Activated CD4-positive, alpha-beta T cell treated with anti-CD3 and anti-CD28 coated beads for 1 hour (primary cell): ENCODE measurements at places on chromosomes 6 and 20.

DNA sequence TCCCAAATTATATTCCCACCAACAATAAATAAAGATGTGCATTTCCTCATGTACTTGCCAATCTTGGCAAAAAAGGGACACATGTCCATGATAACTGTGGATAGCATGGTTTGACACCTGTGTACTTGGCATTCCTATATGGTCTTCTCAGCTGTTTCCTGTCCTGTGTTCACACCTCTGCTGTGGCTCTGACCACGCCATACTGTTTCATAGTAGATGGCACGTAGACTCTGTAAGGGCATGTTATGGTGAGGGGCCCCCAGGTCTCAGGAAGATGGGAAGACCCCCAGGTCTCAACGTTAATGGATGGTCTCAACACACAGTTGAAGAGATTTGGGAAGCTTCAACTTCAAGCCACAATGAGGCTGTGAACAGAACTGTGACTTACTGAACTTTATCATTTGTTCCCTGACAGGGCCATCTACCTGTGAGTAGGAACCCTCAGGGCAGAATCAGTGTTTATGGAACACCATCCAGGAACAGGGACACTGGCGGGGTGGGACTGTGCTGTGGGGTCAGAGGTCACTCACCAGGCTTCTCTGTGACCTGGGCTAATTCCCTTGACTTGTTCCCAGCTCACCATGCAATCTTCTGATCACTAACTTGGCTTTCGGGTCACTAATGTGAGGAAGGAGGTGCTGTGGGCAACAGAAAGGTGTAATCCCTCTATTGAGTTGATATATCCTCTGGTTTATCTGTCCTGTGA lies 11.8 kb downstream of the ZBTB24 start:
- no peak for DNase-seq

DNA sequence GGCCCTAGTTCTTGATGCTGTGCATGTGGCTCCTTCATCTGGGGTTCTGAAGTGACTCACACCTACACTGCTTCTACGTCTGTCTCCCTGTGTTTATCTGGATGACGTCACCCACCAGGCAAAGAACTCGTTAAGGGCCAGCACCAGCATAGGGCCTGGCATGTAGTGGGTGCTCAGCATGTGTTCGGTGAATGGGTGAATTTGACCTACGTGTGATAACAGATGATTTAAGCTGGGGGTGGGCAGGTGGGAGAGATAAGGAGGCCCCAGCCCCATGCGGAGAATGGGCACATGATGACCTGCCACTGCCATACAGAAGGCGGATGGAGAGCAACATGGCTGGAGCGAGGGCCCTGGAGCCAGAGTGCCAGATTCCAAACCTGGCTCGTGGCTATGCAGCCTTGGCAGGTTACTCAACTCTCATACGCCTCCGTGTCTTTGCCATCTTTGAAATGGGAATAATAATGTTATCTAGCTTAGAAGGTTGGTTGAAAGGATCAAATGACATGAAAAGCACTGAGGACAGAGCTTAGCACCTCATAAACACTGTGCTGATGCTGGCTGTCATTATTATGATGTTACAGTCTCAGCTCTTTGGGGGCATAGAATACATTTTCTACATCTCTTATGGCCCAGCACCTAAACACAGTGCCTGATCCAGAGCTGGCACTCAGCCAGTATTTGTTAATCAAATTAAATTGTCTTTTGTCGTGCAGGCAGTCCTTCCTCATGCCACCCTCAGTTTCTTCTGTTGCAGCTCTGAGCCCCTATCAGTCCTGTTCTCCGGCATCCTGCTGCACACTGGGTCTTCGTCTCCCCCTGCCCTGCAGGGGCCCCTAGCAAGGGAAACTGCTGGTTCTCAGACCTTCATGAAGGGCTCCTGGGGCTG lies 39.6 kb downstream of the VEGFA start:
- no peak for DNase-seq

DNA sequence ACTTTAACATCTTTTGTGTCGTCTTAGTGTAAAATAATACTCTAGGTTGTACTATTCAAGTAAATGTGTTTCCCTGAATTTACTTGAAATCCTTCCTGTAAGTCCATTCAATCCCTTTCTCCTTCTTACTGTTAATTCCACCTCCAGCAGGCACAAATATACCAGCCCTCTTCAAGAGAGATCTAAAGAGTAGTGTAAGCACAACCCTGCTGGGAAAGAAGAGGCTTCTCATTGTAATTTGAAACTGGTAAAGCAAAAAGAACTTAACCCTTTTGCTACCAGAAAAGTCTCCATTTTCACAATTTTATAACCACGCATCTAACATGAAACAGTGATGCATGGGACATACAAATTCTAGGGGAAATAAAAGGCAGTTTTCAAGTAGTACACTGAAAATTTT lies at the start of gene BMP5:
Gene BMP5 (minus strand): TSS at position 191 of the 400 bp plus-strand sequence. CDS start 725 bp downstream, outside the sequence.
- no peak for DNase-seq

- no peak for DNase-seq
Measured at GRCh38 chr6:168915242-168915641, 338.4 kb downstream of the THBS2 start.

- no peak for DNase-seq
Measured at GRCh38 chr20:52569201-52569600, 377.6 kb upstream of the ZFP64 start.

DNA sequence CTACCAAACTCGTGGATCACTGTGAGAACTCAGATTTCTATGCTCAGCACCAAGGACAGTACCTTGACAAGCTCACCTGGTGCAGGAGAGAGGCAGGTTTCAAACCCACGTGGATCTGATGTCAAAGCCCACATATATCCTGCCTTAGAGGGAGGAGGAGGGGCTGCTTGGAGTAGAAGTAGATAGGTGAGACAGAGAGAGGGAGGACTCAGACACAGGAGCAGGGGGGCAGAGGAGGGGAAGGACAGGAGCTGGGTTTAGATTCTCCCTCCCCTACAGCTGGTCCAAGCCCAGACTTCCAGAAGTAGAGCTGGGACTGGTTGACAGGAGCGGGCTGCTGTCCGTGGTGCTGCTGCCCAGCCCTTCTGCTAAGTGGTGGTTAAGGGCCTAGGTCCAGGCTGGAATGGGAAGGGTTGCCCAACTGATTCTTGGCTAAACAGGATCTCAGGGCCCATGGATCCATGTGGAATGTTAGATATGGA lies 77.5 kb downstream of the CDH22 start:
- DNase-seq, result no peak

- DNase-seq, result no peak
Measured at GRCh38 chr6:154122195-154122925, 83.3 kb downstream of the OPRM1 start.

DNA sequence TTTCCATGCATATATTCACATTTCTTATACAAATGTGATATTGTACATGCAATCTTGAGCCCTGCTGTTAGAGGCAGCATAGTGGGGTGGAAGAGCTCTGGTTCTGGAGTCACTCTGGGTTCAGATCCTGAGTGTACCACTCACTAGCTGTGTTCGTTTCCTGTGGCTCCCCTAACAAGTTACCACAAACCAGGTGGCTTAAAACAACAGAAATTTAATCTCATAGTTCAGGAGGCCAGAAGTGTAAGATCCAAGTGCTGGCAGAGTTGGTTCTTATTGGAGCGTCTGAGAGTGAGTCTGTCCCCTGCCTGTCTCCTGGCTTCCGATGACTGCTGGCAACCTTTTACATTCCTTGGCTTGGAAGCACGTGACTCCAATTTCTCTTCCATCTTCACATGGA lies 115.6 kb downstream of the MAP3K7 start:
- no peak for DNase-seq

DNA sequence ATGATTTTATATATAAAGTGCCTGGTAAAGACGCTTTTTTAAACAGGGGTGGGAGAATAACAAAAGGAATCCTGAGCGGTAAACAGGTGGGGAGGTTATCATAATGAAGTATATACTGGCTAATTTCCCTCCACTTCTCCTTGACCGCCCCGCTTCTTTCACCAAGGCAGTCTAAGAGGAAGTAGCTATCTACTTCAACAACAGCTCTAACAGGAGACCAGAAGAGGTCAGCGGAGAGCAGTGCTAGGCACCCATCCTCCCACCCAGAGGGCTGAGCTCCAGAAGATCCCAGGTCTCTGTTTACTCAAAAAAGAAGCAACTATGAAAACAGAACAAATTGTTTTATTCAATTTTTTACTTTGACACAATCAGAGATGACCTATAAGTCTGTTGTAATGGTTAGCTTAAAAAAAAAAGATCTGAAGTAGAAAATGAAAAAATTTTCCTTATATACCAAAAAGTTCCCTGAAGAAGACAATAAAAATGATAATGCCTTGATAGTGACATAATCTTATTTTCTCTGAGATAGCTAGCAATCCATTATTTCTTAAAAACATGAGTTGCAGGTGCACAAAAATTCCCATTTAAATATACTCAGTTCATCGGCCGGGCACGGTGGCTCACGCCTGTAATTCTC lies 141.1 kb downstream of the PDSS2 start:
- DNase-seq, result no peak

DNA sequence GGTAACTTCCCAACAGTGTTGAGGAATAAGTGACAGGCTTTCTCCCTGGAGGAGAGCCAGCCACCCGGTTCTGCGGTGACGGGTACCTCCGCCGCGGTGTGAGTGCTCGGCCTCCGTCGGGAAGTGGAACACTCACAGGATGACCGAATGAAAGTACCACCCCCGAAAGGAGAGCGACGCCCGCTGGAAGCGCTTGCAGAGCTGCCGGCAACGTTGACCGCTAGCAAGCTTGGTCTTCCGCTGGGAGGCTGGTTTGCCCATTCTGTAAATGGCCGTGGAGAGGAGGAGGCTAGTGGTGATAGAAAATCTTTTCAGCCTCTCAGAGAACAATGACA lies 614 bp upstream of the TMEM242 start:
- DNase-seq, result peak; percentile 23

DNA sequence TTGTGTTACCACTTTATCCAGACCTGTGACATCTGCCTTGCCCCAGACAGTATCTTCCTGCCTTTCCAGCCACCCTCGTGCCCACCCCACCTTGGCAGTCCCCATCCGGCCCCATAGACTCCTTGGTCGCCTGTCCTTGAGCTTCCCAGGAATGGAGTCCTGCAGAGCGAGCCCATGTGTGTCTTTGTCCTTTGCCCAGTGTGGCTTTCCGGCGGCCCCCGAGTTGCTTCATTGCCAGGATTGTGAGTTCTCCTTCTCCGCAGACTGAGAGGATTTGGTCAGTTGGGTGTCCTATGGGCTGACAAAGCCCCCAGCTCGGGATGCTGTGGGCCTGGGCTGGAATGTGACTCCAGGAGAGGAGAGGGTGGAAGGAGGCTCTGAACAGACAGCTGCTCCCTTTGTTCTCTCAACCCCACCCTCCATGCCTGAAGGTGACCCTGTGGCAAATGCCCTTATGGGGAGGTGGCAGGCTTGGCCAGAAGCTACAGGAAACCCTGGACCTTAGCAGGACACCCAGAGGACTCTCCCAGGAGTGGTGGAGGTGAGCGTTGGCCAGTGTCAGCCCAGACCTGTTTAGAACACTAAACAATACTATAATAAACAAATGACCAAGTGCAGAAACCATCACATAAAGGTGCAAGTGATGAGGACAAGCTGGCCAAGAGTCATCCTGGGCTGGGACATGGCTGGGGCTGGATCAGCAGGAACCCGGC lies 1.9 kb upstream of the CST1 start:
- no peak for DNase-seq

DNA sequence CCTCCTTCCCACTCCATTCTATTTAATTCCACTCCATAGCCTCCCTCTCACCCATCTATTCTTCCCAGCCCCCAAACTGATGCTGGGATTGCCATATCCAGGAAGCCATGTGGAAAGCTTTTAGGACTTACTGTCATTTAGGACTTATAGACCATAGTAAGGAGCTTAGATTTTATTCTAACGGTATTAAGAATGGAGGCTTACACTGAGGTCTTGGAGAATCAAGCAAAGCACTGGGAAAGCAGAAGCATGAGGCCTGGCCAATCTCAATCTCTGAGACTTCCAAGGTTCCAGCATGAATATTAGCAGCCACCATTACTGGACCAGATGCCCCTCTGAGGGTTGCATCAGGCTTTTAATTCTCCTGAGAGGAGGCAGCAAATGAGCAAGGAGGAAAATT lies 1.4 kb downstream of the CST9 start:
- DNase-seq, result no peak

- no peak for DNase-seq
Measured at GRCh38 chr20:14937021-14937420, 599.6 kb upstream of the FLRT3 start.

- no peak for DNase-seq
Measured at GRCh38 chr6:159617444-159617843, 75.6 kb downstream of the SOD2 start.

DNA sequence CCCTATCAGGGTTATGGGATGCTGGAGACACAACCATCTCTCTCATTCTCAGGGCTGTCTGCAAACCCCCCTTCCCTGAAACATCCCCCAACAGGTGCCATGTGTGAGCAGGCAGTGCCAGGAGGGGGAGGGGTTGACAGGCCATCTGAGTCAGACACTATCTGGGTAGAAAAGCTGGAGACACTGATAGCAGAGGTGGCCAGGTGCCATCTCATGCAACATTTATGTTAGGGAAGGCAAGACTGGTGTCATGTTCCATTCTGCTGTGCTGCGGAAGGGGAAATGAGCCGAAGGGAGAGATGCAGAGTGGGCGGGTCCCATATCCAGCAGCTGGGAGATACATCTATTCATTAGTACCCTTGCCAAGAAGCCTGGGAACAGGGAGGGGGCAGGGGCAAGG lies 3.5 kb downstream of the LHFPL5 start:
- no peak for DNase-seq

GRCh38 chr20:35280523-35280922 lies 2.6 kb upstream of the MMP24OS start:
- no peak for DNase-seq

DNA sequence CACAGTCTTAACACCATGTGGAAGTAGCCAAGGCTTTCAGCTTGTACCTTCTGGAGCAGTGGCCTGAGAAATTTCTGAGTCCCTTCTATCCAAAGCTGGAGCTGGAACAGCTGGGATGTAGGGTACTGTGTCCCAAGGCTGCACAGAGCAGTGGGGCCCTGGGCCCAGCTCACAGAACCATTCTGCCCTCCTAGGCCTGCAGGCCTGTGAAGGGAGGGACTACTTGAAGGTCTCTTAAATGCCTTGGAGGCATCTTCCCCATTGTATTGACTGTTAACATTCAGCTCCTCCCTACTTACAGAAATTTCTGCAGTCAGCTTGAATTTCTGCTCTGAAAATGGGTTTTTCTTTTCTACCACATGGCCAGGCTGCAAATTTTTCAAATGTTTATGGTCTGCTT lies 156.5 kb upstream of the MANEA start:
- DNase-seq, result no peak

GRCh38 chr20:46946796-46947195 lies 52.2 kb downstream of the EYA2 start:
- DNase-seq, result no peak

DNA sequence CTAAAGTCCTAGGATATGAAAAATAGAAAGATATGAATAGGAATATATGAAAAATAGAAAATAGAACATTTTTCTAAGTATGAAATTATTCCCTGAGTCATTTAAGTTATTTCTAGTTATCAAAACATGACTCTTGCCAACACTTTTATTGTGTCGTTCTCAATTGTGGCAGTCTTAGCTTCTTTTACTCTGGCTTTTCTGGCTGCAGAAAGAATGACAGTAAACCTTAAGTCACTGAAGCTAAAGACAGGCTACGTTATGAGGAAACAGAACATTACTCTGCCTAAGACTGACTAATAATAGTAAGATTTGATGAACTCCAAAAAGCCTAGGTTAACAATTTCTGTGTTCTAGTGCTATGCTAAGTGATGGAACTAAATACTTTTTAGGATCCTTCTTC lies 74.6 kb downstream of the AIG1 start:
- no peak for DNase-seq

- no peak for DNase-seq
Measured at GRCh38 chr6:116405652-116406356, 35.1 kb downstream of the DSE start.
